ENCODE measurements at places on chromosomes 7 and 10.

- DNase-seq: no peak
These were observed 271.0 kb downstream of the MAD1L1 start for GRCh38 chr7:1961701-1962276.

GRCh38 chr10:4343873-4344272 lies 482.1 kb upstream of the AKR1E2 start:
- no peak for DNase-seq

GRCh38 chr7:138876326-138876725 lies 78.3 kb upstream of the ATP6V0A4 start:
- no peak for DNase-seq

- DNase-seq: no peak
These were observed 6.2 kb upstream of the ZAN start for GRCh38 chr7:100726996-100727761.

DNA sequence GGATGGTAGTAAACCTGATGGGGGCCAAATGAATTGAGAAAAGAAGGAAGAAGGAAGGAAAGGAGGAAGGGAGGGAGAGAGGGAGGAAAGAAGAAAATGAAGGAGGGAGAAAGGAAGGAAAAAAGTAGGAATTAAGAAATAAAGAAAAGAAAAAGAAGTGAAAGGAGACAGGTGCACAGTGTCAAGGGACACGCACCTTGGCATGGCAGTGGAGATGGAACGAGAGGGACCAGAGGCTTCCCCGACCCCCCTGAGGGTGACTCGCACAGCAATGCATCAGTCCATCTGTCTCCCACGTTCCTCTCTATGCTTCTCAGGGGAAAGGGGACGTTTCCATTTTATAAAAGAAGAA lies 199.6 kb downstream of the CXCL12 start:
- no peak for DNase-seq

GRCh38 chr10:90458571-90458970 lies 399.3 kb downstream of the HTR7 start:
- DNase-seq: no peak

DNA sequence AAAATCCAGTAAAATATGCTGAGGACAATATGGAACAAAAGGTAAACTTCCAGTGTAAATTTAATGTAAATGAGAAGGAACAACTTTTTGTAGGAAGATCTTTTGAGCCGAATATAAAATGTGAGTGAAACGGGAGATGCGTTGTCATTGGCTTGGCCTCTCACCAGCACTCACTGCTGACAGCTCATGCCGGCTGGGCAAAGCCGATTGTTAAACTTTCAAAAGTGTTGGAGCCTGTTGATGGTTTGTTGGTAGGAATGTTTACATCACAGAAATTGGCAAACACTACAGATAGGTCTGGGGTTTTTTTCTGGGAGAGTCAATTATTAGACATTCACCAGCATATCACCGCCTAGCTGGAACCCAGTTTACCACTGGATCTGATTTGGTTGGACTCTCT lies 6.1 kb downstream of the PSTK start:
- DNase-seq: no peak

- no peak for DNase-seq
These were observed 26.2 kb upstream of the ECHDC3 start for GRCh38 chr10:11715815-11716494.

DNA sequence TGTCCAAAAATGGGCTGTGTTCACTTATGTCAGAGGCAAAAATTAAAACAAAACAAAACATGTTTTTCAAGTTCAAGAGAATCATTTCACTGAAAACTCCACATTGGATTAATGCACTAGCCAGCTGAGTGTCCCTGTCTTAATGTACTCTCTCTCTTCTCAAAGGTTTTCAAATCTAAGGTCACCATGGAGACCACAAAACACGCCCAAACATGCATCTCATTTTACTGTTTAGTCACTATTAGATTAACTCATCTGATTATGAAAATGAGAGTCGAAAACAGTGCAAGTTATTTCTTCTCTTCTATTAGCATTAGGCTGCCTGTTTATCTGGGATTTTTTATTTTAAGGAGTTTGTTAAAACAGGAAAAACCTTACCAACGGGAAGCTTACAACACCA lies 70.8 kb upstream of the ASAH2 start:
- DNase-seq: no peak

- no peak for DNase-seq
These were observed 539 bp upstream of the MKLN1 start for GRCh38 chr7:131327049-131327625.

DNA sequence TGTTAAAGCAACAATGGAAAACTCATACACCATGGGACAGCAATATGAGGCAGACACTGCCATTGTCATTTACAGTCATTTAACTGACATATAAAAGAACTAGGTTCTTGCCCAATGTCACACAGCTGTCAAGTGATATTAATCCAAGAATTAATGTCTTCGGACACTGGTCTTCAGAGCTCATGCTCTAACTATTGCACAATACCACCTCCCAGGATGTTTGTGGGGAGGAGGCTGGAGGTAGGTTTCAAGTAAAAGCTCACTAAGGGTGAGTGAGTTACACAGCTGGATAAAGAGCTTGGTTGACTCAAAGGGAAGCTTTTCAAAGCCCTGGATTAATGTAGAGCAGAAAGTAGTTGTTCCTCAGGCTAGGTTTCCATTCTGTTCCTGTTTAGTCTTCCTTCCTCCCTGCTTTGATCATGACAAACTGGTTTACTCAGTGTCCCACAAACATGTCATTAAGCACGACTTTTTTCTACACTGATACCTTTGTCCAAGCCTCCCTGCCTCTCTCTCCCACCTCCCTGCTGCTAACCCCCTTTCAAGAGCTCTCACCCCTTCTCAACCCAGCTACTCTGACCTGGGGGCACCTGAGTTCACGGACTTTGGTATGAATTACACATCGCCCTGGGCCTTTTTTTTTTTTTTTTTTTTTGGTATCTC lies 987 bp upstream of the EXOC6 start:
- DNase-seq: no peak

- DNase-seq: no peak
These were observed 420.4 kb downstream of the HTR7 start for GRCh38 chr10:90437452-90437851.

- no peak for DNase-seq
These were observed 87.8 kb upstream of the DYNC1I1 start for GRCh38 chr7:95684505-95684904.

- DNase-seq: no peak
These were observed 285.2 kb downstream of the PTPRN2 start for GRCh38 chr7:158302274-158303070.

- no peak for DNase-seq
These were observed 395.6 kb downstream of the ADRA2A start for GRCh38 chr10:111472445-111472844.

DNA sequence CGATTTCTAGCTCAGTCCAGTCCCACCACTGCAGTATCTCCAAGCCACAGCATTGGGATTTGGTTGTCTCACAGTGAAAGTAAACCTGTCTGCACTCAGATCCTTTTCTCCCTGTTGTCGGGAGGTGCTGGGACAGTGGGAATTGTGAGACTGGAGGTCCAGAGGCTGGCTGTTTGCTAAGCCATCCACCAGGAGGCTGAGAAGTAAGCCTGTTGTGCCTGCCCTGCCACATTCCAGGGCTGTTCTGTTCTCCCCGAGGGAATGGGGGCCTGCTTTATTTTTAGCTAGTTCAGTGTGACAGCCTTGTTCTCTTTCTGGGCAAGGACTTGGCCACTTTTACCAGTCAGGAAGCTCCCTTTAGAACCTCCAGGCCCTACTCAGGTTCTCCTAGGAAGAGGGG lies 54.9 kb downstream of the HK1 start:
- no peak for DNase-seq

DNA sequence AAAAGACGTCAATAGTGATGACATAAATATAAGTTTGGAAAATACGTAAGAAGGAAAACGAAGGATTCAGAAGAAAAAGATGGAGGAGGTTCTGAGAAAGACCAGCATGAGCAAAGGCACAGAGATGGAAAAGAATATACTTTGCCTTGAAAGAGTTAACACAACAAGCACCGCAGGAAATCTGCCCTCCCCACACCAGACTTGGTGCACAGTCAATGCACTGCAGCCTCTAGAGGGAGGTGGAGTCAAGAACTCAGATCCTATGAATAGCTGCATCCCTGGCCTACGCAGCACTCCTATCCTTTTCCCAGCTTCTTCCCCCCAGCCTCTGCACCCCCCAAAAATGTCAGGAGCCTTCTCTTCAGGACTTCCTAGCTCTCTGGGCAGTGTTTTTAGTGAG lies 1370.6 kb upstream of the LRRTM3 start:
- no peak for DNase-seq

DNA sequence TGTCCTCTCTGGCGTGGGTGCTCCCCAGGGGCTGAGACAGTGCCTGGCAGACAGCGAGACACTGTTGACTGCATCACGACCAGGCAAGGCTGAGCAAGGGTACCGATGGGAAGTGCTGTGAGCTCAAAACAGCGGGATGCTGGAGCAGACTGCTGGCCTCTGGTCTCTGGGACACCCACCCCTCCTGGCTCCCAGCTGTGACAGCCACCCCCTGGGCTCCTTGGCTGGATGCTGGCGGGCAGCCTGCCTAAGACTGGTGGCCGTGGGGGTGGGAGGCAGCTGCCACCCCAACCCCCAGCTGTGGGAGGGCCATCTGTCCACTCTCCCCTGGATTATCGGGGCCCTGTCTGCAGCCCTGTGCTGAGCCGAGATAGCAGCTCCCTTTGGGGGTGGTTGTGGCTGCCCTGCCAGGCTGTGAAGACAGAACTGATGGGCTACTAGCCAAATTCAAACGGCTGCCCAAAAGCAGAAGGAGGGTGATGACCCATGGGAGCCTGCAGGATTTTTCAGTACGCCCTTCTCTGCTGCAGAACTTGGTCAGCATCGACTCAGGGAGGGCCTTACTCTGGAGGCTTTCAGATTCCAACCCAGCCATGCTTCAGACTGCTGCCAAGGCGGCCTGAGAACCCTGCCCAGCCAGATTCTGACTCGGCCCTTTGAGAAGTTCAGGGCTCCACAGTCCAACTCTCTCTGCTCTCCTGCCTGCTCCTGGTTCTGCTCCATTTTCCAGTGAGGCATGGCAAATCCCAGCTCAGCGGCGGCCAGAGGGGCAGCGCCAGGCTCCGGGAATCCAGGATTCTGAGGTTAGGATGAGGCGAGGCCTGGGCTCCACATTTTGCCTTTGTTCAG lies 125.3 kb downstream of the NEURL1 start:
- DNase-seq: no peak

DNA sequence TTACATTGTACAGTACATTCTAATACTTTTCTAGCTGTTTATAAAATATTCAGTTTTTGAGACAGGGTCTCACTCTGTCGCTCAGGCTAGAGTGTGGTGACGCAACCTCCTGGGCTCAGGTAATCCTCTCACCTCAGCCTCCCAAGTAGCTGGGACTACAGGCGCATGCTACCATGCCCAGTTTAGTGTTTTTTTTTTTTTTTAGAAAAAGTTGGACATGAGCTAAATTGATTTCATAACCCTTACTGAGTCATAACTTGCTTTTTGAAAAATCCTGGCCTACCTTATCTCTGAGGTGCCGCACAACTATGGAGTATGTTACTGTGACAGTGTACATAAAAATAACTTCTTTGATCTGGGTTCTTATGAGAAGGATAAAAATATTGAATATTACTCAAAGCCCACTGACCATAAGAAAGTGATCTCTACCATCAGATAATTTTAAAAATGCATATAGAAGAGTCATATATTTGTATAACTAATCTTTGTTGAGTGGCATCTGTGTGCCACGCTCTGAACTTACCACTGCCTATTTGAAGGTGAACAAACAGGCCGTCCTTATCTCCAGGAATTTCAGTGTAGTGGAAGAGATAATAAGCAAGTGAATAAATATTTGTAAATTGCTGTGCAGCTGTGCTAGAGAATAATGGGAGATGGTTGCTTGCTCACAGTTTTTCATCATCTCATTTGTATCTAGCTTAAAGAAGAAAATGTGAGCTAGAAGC lies 73.2 kb downstream of the PPP1R9A start:
- DNase-seq: no peak

DNA sequence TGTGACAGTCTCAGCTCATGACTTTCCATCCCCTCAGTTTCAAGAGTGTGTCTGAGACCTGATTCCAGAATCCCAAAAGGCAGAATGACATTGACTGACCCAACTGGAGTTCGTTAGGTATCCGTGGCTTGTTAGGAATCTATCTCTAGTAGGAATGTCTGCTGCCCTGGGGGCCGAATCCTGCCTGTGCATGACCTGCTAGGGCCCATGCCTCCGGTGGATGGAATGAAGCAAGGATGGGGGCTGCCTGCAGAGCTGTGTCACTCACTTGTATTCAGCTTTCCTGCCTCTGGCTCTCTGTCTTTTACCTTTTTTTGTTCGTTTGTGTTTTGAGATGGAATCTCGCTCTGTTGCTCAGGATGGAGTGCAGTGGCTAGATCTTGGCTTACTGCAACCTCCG lies 129.5 kb downstream of the SDK1 start:
- DNase-seq: no peak

DNA sequence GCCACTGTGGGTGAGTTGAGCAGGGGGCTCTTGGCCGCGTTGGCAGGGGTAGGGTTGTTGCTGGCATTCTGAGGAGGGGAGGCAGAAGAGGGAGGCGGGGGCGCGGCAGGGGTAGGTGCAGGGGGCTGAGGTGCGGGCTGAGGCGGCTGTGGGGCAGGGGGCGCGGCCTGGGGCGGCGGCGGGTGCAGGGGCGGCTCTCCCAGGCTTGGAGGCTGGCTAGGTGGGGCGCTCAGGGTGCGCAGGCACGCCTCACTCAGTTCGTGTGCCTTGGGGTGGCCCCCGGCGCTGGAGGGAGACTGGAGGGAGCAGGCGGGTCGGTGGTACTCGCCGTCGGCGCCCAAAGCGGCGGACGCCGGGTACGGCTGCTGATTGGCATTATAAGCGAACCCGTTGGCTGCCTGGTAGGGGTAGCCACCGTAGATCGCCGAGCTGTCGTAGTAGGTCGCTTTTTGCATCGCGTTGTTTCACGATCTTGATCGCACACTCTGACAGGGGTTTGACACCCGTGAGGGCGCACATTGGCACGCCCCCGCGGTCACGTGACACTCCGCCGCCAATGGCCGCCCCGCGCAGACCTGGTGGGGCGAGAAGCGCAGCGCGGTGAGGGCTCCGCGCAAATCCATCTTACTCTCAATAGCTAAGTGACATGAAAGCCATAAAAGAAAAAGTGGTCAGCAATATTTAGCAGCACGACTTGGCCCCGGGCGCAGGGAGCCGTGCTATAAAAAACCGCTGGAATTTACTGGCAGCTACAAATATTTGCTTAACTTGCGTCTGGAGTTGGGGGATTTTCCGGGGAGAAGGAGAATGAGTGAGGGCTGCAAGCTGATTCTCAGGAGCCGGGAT lies 7.9 kb upstream of the HOXA2 start:
- DNase-seq: no peak

DNA sequence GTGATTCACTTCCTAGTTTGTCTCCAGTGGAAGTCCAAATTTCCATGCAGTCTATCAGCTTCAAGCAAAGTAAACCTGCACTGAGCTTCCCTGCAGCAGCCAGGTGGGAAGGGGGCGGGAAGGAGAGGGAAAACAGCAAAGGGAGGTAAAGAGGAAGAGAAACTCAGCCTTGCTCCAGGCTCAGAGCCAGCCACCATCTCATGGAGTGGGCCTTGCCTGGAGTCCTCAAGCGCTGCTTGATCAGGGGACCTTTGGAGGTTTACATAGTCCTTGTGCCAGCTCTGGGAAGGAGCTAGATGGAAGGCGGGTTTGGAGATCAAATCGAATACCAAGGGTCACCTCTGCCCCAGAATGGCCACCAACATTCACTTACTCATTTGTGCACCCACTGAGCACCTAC lies 7.4 kb downstream of the CRTAC1 start:
- DNase-seq: no peak

GRCh38 chr7:3455806-3456595 lies 154.9 kb downstream of the SDK1 start:
- DNase-seq: no peak

Measured in smooth muscle cell of the brain vasculature (primary cell).